ENCODE measurements at places on chromosomes 2 and 18.

DNA sequence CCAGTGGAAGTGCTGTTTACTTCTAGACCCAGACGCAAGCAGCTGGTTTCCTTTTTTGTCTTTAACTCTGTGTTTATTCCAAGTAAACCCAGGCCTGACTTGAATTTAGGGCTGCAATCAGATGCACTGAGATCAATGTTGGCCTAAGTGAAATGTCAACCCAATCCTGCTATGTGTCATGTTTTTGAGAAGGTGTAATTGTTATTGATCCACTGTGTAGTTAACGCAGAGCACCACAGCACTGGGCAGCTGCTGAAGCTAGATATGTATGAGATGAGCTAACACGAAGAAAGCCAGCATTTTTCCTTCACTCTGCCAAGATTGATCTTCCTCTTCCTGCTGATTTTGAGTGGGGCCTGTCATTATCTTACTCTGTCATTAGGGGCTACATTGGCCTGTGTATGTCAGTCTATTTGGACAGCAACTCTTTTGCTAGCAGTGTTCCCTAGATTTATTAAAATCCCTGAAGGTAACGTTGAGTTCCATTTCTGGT, 18.9 kb upstream of the DLX1 start:
- DNase-seq = no peak

DNA sequence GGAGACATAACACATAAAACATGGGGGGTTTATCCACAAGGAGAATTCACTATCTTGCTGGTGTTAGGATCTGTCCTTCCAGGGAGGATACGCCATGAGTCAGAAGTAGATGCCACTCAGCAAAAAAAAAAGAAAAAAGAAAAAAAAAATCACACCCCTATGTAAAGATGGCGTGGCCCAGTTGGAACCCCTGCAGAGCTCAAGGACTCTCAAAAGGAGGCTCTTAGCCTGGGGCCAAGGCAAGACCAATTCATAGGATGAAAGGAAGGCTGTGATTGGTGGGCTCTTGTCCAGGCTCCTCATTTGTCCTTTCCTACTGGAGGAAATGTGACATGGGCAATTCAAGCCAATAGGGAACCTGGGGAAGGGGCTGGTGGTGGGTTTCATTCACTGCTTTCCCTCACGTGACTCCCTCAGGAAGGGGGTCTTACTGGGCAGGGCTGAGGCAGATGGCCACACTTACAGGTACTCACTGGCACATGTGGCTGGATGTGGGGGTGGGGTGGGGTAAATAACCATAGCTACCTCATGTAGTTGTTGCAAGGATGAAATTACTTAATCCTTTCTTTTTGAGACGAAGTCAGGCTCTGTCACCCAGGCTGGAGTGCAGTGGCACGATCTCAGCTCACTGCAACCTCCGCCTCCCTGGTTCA, 38.7 kb upstream of the HAAO start:
- no peak for DNase-seq

GRCh38 chr18:41703744-41704530, 251.1 kb upstream of the PIK3C3 start:
- DNase-seq = peak; percentile 44

GRCh38 chr2:232781765-232782164, 5.4 kb upstream of the KCNJ13 start:
- DNase-seq = peak; percentile 17

DNA sequence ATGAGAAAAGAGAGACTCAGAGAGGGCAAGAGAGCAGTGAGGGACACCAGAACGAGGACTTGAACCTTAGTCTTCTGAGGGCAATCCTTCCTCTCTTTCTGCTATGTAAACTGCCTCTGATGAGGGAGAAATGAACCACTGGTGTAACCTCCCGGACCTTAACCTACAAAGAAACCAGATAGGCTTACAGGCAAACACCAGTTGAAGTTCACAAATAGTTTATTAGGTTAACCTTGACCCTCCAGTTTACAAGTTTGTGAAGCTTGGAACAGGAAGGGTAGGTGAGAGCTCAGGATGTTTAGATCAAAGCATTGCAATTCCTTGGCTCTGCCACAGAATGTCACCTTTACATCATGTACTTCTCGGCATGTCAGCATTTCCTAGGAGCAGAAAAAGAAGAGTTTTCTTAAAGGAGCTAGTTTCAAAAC, 486.4 kb upstream of the SPRED2 start:
- no peak for DNase-seq

- no peak for DNase-seq
Observed at GRCh38 chr2:149744865-149745264, 157.3 kb upstream of the MMADHC start.

DNA sequence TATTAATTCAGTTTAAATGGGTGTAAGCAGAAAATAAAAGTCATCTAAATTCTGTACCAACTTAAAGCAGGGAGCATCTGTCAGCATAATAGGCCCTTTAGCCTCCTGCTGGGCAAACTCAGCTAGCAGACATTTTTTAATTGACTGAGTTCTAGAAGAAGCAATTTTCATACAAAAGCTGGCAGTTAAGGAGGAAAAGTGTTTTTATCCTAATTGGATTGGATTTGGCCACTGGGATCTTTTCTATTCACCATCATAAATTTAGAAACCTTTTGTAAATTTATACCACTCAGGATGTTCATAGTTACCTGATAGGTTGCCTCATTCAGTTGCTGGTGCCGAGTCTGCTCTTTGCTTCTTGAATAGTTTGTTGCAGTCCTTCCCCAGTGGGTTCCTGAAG, 262.7 kb upstream of the FSIP2 start:
- no peak for DNase-seq

GRCh38 chr2:134683561-134684112, 35.2 kb downstream of the TMEM163 start:
- no peak for DNase-seq

DNA sequence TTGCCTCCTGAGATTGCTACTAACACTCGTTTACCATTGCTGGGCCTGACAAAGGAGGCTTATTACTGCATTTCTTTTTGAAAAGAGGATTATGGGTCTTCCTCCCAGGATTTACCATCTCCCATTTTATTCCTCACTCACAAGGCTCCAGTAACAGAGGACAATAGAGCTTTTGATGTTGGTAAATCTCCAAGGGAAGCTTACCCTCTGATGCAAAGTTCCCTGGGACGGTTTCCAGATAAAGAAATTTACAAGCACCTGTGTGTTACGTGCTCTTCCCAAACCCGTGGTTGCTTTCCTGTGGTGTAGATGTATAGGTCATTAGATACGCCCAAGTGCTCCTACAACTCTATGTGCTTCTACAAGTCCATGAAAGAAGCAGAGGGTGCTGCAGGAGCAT, 17.1 kb downstream of the VSNL1 start:
- DNase-seq = no peak

GRCh38 chr2:201116959-201117734, 1.2 kb downstream of the CFLAR start:
- DNase-seq = peak; percentile 72

DNA sequence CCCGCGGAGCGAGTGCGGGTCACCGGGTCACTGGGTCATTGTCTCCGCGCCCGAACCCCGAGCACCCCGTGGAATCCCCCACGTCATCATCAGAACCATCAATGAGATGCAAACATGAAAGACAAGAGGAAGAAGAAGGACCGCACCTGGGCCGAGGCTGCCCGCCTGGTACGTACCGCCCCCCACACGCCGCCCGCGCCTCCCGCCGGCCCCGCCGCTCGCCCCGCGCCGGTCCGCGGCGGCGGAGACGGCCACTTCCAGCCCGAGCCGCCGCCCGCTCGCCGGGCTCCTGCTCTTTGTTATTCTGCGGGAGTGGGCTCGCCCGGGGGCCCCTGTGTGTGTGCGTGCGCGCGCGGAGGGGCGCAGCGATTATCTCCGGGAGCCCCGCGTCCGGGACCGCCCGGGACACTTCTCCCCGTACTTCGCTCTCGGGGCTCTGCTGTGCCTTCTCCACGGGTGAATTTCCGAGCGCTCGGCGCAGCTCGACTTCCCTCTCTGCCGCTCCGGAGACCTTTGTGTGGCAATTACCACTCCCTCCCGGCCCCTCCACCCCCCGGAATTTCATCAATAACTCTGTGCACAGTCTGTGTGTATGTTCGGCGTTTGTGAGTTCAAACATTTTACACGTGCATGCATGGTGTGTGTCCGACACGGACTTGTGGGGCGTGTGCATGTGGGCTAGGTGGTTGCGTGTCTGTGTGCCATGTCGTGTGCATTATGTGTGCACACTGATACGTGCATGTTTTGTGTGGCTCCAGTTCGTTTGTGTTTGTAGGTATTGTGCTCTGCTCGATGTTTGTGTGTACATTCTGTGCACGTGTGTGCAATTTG, 714 bp downstream of the ASXL3 start:
- DNase-seq = no peak

GRCh38 chr2:196105951-196106350, 37.3 kb upstream of the DNAH7 start:
- DNase-seq = no peak

DNA sequence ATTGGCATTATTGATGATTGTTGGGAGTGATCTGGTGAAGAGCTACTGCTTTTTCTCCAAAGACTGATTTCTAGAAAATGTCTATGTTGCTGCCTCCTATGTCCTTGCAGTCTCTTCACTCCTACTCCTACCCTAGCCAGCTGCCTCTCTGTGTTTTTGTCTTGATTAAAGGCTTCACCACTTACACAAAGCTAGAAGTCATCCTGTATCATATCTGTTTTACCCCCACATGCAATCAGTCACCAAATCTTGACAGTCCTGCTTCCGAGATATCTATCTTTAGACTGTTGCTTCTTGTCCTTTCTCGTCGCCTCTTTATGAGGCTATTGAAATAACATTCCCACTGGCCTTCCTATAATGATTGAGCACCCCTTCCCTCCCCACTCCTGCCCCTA, 84.5 kb upstream of the ITGA4 start:
- no peak for DNase-seq

DNA sequence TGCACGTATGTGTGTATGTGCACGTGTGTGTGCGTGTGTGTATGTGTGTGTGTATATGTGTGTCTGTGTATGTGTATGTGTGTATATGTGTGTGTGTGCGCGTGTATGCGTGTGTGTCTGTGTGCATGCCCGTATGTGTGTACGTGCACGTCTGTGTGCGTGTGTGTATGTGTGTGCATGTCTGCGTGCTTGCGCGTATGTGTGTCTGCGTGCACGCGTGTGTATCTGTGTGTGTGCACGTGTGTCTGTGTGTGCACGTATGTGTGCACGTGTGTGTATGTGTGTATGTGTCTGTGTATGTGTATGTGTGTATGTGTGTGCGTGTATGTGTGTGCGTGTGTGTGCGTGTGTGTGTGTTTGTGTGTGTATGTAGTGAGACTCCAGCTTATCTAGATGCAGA, 97.5 kb upstream of the SPATS2L start:
- DNase-seq = no peak

DNA sequence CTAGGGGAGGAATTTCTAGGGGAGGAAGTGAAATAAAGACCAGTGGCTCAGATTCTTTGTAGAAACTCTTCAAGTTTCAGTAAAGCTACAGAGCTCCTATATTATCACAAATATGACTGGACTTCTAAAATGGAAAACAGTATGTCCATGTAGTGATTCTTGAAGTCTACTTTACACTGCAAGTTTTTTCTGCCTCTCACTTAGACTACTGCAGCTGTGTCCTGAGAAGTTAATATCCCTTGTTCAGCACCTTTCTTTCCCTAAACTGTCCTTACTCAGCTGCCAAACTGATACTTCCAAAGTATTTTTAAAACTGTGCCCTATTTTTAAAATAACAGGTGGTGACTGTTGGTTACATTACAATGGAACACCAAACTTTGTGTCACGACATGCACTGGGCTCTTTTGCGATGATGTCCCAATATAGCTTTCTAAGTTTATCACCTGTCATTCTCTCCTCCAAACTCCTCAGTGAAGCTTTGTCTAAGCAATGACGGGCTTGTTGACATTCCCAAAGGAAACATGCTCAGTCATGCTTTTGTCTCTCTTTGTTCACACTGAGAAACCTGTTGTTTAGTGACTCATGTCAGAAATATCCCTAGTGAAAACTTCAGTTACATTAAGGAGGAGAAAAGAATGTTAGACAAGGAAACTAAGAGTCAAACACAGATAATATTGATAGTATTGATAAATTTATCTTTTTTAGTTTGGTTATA, 341.1 kb downstream of the ARL6IP6 start:
- no peak for DNase-seq

- DNase-seq = no peak
Observed at GRCh38 chr2:223486751-223487150, 115.4 kb downstream of the SCG2 start.

DNA sequence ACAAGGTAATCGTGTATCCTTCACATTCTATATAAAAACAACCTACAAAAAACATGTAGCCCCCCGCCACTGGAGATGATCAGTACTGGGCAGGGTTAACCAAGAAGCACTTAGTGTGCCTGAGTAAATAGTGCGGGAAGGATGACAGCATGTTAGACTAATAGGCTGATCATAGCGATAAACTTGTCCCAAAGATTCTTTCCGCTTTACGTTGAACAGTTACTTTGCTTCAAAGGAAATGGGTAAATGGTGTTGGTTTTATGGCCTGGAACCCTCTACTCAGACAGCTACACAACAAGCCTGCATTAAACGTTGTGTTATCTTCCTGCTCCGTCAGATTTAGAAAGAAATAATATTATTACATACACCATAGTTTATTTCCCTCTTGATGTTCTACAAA, 67.7 kb downstream of the CTAGE1 start:
- DNase-seq = no peak

DNA sequence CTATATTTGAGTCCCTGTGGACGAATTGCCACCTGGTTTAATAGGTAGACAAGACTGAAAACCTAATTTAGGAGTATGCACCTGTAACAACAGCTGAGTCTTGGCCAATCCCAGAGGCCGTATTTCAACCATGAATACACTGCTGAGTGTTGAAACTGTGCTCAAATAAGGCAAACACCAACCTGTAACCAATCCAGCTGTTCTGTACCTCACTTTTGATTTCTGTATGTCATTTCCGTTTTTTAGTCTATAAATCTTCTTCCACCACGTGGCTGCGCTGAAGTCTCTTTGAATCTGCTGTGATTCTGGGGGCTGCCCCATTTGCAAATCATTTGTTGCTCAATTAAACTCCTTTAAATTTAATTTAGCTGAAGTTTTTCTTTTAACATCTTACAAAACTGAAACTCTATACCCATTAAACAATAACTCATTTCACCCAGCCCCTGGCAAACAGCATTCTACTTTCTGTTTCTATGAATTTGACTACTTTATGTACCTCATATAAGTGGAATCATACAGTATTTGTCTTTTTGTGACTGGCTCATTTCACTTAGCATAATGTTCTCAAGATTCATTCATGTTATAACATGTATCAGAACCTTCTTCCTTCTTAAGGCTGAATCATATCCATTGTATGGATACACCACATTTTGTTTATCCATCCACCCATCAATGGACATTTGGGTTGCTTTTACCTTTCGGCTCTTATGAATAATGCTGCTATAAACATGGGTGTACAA, 7.5 kb upstream of the YPEL5 start:
- DNase-seq = no peak

GRCh38 chr2:151730262-151730975, 3.9 kb downstream of the NEB start:
- peak; percentile 20 for DNase-seq

- DNase-seq = no peak
Observed at GRCh38 chr2:168740788-168741187, 61.6 kb upstream of the NOSTRIN start.

GRCh38 chr2:165245081-165245793, 6.0 kb downstream of the SCN2A start:
- DNase-seq = no peak

GRCh38 chr2:124983595-124983994, 958.5 kb downstream of the CNTNAP5 start:
- DNase-seq = peak; percentile 29

GRCh38 chr2:200509612-200510433, at the start of gene KCTD18:
Gene KCTD18 (minus strand): TSS chr2:200510068. CDS start chr2:200507016, 3,052 bp downstream.
- peak; percentile 55 for DNase-seq

- DNase-seq = no peak
Observed at GRCh38 chr2:219957820-219958219, 330.4 kb downstream of the SLC4A3 start.

All from fibroblast of skin of left quadriceps (primary cell).